Effector CD4-positive, alpha-beta T cell (primary cell): ENCODE measurements at places on chromosomes 6 and 20.

- DNase-seq, result no peak
Observed at GRCh38 chr6:96898241-96898851, 655 bp upstream of the NDUFAF4 start.

DNA sequence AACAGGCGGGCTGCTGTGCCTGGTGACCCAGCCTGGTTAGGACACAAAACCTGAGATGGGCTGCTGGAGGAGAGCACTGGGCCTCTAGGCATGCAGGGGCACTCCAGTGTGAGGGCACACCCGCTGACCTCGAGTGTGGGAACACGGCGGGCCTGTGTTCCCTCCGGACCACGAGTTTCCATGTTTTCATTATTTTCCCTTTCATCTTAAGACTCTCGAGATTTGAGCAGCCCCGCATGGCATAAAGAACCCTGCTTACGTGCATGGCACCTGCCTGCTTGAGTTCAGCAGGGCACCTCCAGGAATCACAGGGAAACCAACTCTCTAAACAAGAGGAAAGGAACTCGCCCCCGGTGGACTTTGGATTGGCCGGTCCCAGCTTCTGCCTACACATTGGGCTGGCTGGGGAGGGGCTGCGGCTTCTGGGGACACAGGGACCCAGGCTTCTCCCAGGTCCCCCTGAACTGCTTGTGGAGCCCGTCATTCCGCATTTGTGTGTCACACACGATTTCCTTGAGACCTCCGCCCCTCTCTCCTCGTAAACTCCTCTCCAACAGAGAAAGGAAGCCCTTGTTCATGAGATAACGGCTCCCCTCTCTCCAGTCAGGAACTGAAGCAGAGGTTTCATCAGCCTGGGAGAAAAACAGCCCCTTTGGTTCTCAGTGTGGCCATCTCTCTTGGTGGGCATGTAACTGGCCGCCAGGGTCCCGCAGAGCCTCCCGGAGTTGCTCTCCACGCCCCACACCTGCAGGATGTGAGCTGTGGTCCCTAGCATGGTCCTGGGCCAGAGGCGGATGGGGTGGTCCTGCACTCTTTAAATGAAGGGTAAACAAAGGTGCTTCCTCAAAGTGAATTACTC is 181.8 kb downstream of the TTLL2 start:
- DNase-seq, result no peak

- no peak for DNase-seq
Observed at GRCh38 chr6:2266841-2267240, 21.4 kb upstream of the GMDS start.

- DNase-seq, result no peak
Observed at GRCh38 chr6:40075056-40075590, 140.9 kb upstream of the MOCS1 start.

DNA sequence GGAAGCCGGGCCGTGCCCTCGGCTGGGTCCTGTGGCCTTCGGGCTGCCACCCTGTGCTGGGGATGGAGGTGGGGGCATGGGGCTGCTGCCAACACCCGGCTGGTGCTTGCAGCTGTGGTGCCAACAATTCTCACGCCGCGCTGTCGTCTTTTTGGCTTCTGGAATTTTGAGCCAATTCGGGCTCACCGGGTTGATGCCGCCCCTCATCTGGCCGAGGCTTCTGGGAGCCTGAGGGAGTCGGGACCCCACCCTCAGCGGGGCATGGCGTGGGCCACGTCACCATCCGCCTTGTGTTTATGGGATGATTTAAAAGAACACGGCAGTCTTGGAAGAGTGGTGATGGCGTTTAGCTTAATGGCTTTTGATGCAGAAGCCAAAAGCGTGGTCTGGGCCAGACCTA is 8.7 kb upstream of the NPBWR2 start:
- DNase-seq, result no peak
